ENCODE measurements at places on chromosomes 12 and 14.

GRCh38 chr14:105547741-105548169, 21.4 kb downstream of the TMEM121 start:
- no peak for DNase-seq

DNA sequence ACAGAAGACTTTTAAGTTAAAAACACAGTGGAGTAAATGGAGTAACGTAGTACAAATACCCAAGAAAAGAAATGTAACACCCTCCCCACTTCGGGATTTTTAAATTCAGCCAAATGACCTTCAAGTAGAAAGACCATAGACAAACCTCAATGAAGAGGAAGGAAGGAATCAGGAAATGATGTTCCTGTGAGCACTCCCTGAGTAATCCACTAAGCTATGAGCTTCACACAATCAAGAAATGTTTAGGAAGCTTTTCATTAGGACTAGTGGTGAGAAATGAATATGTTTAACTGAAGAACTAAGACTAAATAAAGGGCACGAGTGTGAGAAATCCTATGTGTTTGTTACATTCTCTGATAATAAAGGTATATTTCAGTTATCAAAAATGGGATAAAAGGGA, 10.1 kb downstream of the TCL1A start:
- DNase-seq, result no peak

DNA sequence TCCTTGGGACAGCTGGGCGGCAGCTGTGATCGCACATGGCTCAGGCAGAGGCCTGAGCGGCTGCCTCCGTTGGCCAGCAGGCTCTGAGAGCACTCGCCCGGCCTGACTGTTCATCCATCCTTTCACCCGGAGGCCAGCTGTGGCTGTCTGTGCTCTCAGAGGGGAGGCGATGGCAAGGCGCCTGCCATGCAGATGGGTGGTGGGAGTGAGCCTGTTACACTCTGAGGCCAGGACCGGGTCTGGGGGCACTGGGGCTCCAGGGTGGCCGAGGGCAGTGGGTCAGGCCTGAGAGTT, 292.3 kb downstream of the TMEM121 start:
- DNase-seq, result no peak

DNA sequence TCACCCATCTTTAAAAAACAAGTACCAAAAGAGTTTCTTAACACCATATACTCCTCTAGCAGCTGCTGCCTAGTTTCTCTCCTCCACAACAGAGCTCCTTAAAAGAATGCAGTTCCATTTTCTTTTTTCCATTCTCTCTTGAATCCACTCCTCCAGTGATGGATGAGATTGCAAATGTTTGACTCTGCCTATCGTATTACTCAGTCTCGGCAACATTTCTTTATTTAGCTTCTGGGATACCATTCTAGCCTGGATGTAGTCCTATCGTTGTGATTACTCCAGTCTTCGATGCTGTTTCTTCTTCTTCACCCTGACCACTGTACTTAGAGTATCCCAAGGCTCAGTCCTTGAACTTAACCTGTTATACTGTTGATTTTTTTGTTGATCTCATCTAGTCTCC, 30.8 kb downstream of the CAND1 start:
- no peak for DNase-seq

GRCh38 chr14:76541594-76542219, 165.8 kb downstream of the ESRRB start:
- no peak for DNase-seq

DNA sequence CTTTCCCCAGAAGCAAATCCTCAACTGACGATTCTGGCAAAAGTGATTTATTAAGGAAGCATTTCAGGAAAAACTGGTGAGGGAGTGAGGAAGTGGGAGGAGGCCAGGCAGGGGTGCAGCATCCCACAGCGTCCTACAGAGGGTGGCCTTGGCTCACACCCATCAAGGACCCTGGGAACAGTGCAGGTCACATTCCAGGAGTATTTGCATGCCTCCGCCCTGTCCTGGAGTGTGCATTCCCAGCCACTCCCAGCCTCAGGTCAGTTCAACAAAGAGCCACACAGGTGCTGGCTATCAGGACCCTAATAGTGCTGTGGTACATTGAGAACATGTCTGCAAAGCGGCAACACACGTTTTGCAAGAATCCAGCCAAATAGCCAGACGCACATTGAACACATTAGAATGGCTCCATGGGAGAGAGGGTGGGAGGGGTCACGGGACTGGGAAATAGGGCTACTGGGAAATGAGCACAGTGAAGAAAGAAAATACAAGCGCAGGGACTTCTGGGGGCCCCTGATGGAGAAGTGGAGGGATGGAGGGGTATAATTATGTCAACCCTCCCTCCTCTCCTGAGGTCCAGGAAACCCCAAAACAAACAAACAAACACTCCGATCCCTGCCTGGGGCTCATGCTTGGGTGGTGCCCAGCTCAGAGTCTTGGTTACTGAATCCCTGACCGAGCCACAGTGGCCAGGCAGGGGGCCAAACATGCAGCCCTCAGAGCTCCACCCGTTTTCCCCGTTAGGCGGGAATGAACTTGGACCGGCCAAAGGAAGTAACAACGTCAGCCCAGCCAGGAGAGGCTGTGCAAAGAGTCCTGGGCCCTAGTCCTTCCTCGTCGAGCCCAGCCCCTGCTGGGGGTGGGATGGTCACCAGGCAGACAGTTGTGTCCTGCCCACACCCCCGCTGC, 36.5 kb downstream of the CMKLR1 start:
- no peak for DNase-seq

DNA sequence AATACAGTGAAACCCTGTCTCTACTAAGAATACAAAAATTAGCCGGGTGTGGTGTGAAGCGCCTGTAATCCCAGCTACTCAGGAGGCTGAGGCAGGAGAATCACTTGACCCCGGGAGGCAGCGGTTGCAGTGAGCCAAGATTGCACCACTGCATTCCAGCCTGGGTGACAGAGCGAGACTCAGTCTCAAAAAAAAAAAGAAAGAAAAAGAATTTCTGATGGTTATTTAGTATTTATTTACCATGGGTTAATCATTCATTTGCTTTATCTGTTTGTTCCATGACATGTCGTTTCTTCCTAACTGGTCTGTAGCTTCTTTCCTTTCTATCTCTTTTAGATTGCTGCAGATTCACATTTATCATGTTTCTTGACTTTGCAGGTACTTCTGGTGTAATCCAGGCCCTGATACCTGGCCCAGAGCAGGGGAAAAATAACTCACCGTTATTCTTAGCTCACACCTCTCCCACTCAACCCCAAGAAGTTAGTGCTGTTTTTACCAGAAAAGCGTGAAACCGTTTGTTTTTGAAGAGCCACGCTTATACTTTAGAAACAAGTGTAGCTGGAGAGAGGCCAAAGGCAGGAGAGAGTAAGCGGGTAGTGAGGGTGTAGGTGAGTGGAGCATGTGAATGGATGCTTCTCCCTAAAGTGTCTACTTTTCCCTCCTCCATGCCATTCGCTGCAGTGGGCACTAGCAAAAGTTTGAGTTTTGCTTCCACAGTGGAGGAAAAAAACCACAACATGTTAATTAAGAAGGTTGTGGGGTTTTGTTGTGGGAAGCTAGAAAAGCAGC, 45.4 kb downstream of the SRGAP1 start:
- no peak for DNase-seq

GRCh38 chr12:127773520-127773919, 493.4 kb upstream of the TMEM132C start:
- no peak for DNase-seq

- peak; percentile 27 for DNase-seq
These were observed 16.0 kb upstream of the RNASE10 start for GRCh38 chr14:20489093-20489994.

DNA sequence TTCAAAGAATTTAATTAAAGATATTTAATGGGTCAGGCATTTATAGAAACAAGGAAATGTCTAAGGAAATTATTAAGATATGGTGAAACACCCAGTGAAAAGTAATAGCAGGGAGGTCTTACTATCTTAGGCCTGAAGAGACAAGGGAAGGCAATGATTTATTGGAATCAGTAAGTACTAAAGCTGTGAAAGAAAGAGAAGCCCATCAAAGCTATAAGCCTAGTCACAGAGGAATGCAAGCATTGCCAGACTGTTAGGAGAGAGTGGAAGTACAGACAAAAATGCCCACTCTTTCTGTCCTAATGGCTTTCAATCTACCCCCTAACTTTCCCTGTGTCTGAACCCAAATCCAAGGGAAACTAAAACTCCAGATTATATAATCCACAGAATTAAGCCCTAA, 69.2 kb upstream of the PIK3C2G start:
- DNase-seq, result no peak

- DNase-seq, result no peak
These were observed 116.7 kb upstream of the EGLN3 start for GRCh38 chr14:34067587-34067986.

DNA sequence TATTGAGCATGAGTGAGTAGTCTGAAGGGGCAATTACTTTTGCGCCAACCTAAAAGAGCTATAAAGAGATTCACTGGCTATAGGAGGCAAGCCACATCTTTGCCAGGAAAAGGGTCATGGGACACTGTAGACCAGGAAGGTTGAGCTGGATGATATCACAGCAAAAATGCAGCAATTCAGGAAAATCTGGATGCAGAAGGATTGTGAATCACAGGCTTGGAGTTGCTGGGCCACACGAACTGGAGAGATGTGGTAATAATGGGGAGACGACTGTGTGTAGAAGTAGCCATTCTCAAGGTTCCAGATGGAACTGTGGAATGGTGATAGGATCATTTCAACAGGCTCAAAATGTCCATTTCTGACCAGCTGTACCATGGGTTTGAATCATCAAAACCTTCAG, 151.4 kb upstream of the DAAM1 start:
- no peak for DNase-seq

GRCh38 chr12:115820656-115821055, 456.8 kb downstream of the MED13L start:
- DNase-seq, result no peak

GRCh38 chr12:46382408-46382963, 9.9 kb upstream of the SLC38A2 start:
- DNase-seq, result no peak

DNA sequence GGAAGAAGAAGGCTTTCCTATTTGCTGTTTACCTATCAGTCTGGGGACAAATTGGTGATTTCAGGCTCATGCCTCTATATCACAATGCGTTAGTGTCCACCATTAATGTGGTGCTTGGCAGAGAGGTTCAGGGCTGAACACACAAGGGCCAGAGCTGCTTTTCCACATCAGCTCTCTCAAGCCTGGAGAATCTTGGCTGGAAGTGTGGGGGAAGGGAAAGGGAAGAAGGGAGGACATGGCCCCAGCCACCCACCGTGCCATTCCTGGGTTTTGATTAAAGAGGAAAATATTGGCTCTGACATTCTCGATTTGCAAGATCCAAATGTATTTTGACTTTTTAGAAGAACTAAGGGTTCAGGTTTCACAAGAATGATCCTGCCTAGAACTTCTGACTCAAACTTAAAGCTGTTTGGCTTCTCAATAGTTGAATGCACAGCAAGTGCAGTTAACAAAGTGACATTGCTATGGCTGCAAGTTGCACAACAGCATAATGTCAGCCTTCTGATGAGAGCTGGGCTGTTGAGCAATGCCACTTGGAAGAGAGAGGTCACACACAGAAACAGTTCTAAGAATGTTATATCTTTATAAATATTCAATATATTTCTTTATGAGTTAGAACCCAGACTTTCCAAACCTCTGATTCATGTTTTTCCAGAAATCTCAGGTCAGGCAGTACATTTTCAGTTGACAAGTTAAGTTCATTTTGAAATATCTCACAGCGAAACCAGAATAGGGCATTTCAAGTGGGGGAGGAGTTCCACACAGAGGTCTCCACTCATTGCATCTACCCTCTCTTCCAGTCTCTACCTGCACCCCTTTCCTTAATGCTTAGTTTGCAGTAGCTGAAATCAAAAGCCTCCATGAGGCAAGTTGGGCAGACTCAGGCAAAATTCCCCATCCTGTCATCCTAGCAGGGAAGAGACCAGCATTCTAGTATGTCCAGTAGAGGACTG, 25.3 kb downstream of the IGF1 start:
- no peak for DNase-seq

- DNase-seq, result no peak
These were observed 213.0 kb downstream of the ADAMTS20 start for GRCh38 chr12:43338848-43339526.

GRCh38 chr12:51589557-51590176, 1.4 kb upstream of the SCN8A start:
- DNase-seq, result no peak

GRCh38 chr14:71652368-71652767, 279.9 kb upstream of the RGS6 start:
- no peak for DNase-seq

GRCh38 chr12:124120739-124121138, 147.7 kb downstream of the ZNF664 start:
- DNase-seq, result no peak

DNA sequence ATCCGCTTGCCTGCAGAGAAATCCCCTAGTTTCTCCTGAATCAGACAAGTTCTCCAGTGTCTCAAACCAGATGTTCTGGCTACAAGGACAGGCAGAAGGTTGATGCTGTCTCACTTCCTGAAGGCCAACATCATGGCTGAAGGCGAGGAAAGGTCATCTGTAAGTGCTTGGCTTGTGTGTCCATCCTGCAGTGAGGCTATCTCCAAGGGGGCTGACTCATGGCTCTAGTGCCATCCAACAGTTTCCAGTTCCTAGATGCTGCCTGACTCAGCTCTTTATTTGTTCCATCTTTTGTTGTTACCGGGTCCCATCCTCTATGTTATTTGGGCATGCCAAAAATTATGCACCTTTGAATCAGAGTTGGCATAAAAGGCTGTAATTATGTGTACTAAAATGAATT, 232.1 kb upstream of the TBX3 start:
- no peak for DNase-seq

GRCh38 chr12:31874961-31875608, 84.1 kb upstream of the RESF1 start:
- DNase-seq, result peak; percentile 90

DNA sequence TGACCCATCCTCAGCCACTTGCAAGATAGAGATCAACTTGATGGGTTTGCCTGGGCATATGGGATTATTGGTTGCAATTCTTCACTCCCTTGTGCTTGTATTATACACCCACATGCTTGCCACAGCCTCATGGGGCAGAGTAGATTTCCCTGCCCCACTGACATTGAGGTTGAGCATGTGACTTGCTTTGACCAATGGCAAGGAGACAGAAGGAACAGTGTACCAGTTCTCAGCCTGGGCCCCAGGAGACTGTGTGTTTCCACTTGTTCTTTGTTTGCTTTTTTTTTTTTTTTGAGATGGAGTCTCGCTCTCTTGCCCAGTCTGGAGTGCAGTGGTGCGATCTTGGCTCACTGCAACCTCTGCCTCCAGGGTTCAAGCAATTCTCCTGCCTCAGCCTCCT, 31.8 kb downstream of the CALM1 start:
- no peak for DNase-seq

DNA sequence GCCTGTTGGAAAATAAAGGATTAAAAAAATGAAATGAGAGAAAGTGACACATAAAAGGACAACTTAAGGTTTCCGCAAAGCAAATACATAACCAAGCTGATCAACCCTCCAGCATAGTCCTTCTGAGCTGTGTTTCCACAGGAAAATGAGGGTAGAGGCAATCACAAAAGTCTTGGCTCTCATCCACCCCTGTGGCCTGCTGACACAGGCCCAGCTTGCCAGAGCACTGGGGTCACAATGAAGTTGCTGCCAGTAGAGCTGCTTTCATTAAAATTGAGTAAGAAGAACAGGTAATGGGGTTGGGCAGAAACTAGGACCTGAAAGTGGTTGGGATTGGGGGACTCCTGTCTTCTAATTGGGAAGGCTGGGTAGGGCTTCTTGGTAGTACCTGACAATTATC, 65.9 kb downstream of the RERG start:
- DNase-seq, result no peak

All from CD4-positive, alpha-beta T cell treated with Interleukin-4 for 1 hour (primary cell).